T-helper 22 cell (primary cell): ENCODE measurements at places on chromosomes 5 and 9.

DNA sequence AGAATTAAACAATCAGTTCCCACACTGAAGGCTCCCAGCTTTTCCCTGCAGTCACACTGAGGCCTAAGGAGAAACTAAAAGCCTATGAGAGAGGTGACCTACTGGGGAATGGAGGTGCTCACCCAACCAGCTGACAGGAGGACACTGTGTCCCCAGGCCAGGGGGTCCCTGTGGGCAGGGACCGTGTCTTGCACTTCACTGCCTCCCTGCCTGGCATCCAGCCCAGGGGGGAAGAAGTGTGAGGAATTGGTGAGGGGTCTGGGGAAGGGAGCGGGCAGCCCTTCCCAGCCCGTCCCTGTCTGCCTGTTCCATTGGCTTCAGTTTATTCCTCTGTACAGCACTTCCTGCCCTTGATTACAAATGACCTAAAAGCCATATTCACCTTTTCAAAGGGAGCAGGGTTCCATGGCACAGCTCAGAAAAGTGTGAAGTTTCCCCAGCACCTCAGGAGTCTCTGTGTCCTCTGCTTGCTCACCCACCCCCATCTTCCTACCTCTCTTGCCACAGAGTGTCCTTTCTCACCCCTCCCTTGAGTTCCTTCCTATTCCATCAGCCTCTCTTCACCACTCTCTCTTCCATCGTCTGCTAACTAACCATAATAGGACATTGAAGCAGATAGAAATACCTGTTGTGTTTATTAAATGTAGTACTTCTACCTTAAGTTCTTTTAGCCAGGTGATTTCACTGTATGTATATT is 12.9 kb downstream of the OTULINL start:
- DNase-seq: no peak

DNA sequence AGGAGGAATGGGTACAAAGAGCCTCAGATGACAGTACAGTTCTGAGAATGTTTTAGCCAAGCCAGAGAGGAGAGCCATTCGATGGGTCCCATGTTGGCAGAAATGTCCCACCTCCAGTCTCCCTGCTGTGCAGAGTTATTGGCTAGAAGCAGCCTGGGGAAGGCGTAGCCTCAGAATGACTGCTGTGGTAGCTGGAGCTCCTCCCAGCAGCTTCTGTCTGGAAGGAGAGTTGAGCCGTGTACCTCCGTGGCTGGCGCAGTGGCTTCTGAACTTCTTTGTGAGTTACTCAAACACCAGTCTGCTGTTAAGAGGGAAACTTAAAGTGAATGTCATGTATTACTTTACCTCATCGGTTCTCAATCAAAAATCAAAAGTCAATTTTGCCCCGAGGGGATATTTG is 193.3 kb upstream of the SNX2 start:
- DNase-seq: no peak

GRCh38 chr5:86232246-86232645 is 385.5 kb upstream of the COX7C start:
- no peak for DNase-seq

- DNase-seq: no peak
These were observed 85.7 kb downstream of the FREM1 start for GRCh38 chr9:14824481-14824880.

GRCh38 chr5:74538206-74538661 is 102.3 kb downstream of the ENC1 start:
- DNase-seq: no peak

DNA sequence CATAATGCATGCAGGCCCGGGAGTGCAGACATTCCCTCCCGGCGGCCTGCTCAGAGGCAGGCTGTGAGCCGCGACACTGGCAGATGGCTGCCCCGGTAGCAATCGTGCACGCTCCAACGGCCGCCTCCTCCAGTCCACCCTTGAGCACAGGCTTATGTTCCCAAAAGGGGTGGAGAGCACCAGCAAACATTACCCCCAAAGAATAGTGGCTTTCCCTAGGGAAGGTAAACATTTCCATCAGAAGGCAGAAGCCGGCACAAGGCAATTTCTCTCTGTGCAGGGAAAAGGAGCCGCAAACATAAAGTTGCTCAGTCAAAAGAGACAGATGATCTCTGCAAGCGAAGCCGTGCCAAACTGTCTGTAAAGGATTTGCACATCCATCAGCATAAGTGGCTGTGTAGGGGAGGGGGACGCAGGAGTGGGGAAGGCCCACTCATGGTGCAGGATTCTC is 92.5 kb downstream of the SIL1 start:
- no peak for DNase-seq

DNA sequence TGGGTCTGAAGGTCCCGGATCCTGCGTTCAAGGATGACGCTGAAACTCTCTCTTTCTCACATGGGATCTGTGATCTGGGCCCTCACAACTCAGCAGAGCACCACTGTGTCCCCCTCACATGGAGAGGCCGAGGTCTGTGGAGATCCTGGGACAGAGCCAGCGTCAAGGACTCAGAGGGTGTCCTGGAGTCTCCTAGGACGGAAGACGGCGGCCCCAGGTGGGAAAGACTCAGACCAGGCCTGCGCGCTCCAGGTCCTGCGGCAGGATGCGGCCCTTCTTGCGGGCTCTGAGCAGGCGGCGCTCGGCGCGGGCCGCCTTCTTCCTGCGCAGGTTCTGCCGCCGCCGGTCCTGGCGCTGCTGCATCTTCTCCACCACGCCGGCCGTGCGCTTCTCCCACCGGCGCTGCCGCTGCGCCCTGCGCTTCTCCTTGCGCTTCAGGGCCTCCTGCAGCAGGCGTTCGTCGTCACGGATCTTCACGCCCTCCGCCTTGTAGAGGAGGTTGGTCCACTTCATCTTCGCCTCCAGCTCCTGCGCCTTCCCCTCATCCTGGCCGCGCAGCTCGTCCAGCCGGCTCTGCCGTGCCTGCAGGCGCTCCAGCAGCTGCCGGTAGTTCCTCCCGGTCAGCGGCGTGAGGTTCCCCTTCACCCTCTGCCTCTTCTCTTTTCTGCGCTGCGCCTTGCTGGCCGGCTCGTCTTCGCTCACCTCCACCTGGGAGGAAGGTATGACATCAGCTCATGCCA is 4.2 kb downstream of the SURF6 start:
- no peak for DNase-seq

GRCh38 chr9:75432888-75433287 is 344.6 kb downstream of the OSTF1 start:
- DNase-seq: no peak

DNA sequence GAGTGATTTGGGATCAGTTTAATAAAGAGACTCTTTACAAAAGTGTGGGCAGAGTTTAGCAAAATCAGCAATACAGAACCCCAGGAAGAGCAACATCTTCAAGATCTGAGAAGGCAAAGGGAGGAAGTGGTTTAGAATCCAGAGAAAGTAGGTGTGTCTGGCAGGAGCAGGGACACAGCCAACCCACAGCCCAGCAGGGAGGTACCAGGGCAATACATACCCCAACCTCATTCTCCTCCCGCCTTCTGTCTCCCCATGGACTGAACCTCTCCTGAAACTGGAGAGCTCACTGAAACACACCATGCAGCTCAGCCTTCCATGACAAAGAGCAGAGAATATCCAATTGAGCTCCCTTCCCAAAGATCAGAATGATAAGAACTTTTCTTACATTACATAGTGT is 283.4 kb downstream of the PRELID2 start:
- no peak for DNase-seq

GRCh38 chr9:27808864-27809263 is 235.6 kb upstream of the C9orf72 start:
- DNase-seq: no peak

- no peak for DNase-seq
These were observed 5.7 kb downstream of the PAM start for GRCh38 chr5:102760815-102761214.

DNA sequence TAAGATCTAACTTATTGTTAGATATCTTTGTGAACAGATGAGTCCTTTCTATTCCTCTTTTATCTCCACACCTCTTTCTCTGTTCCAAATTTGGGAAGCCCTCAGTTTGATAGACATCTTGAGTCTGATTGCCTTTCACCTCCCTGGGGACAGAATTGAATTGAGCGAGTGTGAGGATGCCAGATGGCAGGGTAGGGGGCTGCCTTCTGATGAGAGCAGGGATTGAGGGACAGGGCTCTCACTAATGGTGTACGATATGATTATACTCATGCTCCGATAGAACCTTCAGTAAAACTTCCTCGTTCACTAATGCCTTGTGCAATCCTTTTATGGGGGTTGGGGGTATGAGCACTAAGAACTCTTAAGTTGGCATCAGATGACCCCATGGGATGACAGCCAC is 172.1 kb upstream of the DAP start:
- no peak for DNase-seq

DNA sequence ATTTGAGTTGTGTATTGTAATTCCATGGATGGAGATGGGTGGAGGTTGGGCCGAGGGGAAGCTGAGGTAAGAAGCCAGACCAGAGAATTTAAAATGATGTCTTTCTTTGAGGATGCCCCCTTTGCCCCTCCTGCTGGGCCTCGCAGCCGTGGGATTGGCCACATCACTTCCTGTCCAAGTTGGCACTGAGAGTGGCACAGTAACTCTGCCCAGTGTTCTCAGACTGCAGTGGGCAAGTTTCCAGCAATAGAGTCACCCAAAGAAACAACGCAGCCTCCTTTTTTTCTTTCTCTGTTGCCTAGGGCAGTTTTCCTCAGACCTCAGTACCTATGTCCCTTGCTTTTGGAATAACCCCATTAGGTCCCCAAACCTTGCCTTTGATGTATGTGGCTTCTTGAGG is 306.6 kb upstream of the DMRT1 start:
- DNase-seq: no peak

DNA sequence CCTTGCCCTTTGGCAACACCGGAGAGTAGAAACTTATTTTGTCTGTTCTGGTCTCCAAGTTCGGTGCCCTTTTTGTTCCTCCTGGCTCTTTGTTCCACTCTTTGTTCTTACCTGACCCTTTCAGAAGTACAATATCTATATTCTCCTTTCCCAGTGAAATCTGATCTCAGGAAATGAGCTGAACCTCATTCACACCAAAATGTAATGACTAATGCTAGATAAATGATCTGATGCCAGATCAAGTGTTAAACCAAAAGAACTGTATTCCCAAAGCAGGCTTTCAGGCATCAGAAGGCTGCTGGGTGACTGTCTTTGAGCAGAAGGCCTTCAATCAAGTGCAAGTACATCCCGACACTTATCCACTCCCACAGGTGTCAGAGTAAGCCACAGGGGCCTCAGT is 156.4 kb downstream of the SPOCK1 start:
- DNase-seq: no peak

DNA sequence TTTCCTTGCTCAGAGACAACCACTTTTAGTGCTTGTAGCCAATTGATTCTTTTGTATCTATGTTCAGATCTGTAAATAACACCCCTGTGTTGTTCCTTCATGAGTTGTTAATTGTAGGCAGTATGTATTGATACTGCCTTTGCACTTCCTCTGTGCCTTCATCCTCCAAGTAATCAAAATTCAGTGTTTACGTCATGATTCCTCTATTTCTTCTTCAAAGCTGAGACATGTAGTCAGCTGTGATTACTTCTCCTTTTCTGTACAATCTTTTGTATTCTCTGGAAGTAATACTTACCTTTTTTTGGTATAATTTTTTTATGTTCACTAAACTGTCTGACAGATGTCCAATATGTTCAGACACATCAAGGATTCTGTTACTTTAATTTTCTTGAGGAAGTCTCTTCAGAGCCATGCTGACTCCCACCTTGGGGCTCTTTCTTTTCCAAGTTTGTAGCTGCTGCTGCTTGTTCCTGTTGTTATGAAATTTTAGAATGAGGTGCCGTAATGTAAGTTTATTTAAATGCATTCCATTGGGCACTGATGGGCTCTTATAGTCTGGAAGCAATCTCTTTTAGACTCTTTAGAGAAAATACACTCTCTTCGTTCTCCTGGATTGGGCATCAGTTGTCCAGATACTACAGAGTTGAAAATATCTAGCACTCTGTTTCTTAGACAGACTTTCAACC is 30.5 kb upstream of the LRRC70 start:
- no peak for DNase-seq

DNA sequence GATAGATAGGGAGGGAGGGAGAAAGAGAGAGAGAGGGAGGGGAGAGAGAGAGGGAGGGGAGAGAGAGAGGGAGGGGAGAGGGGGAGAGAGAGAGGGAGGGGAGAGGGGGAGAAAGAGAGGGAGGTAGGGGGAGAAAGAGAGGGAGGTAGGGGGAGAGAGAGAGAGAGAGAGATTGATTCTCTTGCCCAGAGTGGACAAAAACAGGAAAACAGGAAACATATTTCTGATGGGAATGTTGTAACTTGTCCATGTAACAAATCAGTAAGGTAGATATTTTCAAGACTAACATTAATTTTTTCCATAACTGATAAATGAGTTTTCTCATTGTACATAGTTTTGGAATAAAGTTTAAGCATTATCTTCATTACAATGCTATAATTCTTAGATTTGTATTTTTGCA is 811.7 kb upstream of the GRAMD2B start:
- DNase-seq: no peak

GRCh38 chr5:146624179-146624578 is 108.2 kb upstream of the GPR151 start:
- DNase-seq: no peak

- DNase-seq: no peak
These were observed 412.9 kb downstream of the ZSWIM6 start for GRCh38 chr5:61744690-61745619.

DNA sequence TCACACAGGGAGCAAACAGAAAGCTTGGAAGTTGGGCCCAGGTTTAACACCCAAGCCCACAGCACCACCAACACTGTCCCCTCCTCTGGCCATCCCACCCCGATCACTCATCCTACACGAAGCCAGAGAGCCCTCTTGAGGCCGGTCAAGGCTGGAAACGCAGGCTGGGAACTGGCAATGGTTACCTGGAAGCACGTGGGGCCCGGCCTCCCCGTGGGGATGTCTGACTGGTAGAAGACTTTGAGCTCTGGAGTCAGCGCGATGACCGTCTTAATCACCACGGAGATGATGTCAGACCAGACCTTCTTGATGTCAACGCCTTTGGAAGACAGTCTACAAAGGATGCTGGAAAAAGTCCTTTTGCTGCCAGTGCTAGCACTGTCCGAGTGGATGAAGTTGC is 104.1 kb downstream of the TTLL11 start:
- DNase-seq: no peak

GRCh38 chr5:73120222-73121118 is at the start of gene TMEM171:
TSS of gene TMEM171 (plus strand) at chr5:73120575. CDS start at chr5:73123374, 2,799 bp downstream.
- DNase-seq: no peak

GRCh38 chr5:135095052-135095715 is 61.2 kb upstream of the PITX1 start:
- DNase-seq: no peak

GRCh38 chr5:158462349-158463114 is 603.6 kb upstream of the CLINT1 start:
- no peak for DNase-seq
